ENCODE measurements at places on chromosomes 16 and 17.
A peak's percentile ranks its signal among the peaks of the same experiment; 100 is the strongest.

DNA sequence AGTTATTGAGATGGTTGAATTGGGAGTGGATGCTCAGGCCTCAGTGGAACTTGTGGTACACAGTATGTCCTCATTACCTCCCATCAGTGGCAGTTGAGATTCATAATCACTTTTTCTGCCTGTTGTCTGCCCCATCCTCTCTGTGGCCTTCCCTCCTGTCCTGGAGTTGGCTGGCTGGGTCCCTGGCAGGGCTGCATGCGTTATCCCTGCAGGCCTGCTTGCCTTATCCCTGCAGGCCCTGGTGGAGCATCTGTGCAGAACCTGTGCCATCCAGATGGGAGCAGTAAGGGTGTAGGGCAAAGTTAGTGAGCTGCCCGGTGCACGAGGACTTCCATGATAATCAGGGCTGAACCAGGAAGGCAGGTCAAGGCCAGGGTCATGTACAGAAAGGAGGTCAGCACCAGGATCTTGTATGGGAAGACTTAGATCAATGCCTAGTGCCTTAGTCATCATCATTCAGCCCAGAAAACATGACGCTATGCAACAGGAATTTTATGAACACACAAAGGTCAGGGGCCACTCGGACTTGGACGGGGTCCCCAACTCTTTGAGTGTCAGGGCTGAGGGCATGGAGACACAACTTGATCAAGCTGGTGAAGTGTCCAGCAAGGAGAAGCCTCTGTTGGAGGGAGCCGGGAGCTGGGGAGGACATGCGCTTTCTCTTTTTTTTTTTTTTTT, 47.2 kb downstream of the ABCC1 start:
- DNase-seq: no peak

- no peak for DNase-seq
Observed at GRCh38 chr17:8005357-8005756, 2.9 kb downstream of the GUCY2D start.

DNA sequence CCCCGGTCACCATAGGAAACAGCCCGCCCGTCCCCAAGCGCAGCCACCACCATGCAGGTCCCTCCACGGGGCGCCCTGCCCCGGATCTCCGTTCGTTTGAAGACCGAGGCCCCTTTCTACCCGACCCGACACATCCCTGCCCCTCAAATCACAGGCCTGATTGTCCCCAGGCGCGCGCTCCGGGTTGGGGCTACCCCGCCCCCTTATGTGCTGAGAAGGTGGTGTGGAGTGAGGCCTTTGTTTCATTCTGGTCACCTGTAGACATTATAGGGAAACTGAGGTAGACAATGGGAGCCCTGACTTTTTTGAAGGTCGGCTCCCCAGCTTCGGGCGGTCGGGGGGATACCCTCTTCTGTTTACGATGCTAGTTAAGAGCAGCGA, 763 bp upstream of the ACTG1 start:
- peak; percentile 73 for DNase-seq

DNA sequence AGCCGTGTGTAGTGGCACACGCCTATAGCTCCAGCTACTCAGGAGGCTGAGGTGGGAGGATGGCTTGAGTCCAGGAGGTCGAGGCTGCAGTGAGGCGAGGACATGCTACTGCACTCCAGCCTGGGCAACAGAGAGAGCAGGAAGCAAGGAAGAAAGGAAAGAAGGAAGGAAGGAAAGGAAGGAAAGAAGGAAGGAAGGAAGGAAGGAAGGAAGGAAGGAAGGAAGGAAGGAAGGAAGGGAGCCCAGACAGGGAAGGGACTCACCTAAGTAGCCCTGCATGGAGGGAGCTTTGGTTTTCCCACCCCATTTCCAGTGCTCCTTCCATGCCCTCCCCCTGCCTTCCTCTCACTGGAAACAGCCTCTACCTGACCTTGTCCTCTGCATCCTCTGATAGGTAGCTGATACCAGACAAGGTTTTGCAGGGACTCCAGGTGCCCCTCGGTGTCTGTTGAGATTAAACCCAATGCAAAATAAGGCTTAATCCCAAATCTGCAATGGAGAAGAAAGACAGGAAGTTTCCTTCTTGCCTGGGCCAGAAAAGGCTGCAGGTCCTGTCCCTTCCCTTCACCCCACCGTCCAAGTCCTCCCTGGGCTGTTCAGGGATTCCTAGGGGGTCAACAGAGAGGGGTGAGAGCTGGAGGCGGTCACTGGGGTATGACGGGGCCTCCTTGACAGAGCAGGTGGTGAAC, 21.5 kb upstream of the CA4 start:
- no peak for DNase-seq

GRCh38 chr17:76337413-76337777, 16.3 kb downstream of the PRPSAP1 start:
- peak; percentile 55 for DNase-seq

DNA sequence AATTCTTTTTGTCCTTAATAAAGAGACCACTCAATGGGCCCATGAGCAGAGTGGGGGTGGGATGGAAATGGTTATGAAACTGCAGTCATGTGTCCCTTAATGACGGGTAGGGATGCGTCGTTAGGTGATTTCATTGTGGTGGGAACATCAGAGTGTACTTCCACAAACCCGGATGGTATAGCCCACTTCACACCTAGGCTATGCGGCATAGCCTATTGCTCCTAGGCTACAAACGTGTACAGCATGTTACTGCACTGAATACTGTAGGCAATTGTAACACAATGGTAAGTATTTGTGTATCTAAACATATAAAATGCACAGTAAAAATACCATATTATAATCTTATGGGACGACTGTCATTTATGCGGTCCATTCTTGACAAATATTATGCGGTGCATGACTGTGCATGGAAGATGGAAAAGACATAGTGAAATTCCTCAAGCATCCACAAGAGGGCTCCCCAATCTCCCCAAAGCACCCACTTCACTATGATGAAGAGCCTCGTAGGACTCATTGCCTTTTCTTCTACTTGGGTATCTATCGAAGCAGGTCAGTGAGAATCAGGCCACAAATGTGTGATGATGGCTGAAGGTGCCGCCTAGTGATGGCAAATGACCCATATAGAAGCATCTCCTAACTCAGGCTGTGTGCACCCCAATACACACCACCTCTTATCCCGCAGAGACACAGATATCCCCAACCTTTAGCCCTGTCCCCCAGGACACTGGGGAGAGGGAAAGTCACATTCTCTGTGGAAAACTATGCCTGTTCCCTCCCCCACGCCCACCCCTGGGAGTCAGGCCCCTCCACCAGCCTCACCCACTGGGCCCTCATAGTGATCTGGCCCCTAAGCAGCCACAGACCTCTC, 43.5 kb downstream of the TBX21 start:
- DNase-seq: peak; percentile 67

DNA sequence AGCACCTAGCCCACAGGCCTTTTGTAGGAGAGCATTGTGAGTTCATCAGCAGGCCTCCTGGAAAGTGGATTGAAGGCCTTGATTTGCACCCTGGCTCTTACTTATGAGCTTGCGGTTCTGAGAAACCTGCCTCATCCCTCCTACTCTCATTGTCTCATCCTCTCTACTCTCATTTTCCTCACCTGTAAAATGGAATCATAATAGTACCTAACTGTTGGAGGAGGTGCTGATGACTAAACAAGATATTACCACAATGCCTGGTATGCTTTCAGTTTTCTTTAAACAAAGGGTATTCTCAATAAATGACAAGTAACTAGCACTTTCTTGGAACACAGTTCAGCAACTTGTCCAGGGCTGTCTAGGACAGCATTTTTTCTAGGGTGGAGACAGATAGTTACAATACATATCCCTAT, 243.1 kb upstream of the MAF start:
- DNase-seq: no peak

DNA sequence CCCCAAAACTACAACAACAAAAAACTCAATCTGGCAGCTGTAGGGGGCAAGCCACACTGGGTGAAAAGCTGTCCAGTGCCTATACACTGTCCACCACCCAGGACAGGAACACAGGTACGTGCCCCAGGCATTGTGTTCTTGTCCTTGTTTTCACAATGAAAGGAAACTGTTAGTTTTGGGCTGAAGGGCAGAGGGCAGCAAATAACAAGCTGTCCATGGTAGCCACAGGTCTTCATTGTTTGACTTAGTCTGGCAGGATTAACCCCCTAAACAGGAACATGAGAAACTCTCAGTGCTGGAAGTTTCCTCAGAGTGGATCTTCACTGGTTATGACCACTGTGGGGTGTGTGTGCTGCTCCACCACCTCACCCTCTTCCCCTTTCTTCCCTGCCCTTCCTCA, 224.6 kb upstream of the N4BP1 start:
- DNase-seq: no peak

GRCh38 chr16:4391631-4392381, 20.2 kb downstream of the VASN start:
- DNase-seq: no peak

GRCh38 chr16:3121851-3122467, 9.6 kb downstream of the ZNF205 start:
- DNase-seq: no peak

DNA sequence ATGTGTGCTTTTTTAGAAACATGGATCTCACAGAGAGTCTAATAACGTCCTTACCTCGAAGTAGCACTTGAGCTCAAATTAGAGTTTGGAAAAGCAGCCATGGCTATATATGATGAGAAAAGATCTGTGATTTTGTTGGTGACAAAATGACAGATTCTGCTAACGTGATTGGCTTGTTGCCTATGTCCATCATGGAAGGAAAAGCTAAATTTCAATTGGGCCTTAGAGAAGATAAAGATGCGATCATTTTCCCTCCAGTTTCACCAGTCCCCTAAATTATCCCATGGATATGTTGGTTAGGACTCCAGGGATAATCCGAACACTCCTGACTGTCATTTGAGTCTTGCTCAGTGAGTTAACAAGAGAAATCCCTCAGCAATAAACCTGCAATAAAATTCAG, 175.8 kb downstream of the C16orf95 start:
- no peak for DNase-seq

- DNase-seq: no peak
Observed at GRCh38 chr17:49021095-49021767, 24.0 kb downstream of the IGF2BP1 start.

DNA sequence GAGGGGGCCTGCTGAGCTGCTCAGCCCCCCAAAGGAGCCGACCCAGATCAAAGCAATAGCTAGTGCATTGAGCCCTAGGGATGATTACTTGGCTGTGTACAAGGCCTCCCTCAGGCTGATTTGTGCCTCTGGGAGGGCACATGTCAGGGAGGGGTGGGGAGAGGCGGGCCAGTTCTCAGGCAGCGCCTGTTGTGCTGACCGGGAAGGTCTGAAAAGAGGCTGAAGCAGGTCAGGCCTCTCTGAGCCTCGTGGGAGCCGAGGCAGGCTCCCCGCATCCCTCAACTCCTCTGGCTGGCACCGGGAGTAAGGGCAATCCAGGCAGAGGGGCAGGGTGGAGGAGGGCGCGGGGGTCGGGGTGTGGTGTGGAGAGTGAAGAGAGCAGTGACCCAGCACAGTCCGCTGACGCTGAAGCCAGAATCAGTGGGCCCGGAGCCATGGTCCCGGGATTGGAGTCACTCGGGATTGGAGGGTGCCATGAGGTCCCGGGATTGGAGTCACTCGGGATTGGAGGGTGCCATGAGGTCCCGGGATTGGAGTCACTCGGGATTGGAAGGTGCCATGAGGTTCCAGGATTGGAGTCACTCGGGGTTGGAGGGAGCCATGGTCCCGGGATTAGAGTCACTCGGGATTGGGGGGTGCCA, 3.0 kb downstream of the DCXR start:
- no peak for DNase-seq

DNA sequence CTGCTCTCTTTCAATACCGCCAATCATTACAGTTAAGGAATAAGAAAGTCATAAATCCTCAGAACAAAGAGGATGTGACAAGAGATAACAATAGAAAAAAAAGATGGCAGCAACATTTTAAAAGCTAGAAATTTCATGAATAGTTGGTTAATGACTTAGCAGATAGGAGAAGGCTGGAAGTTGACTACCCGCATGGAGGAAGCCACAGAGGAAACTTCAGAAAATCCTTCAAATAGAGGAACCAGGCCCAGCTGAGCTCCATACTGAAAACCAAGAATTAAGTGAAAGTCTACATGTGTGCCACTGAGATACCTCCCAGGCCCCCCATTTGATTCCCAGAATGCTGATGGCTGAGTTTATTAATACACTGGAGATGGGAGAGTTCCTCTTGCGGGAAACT, 109.3 kb downstream of the GSG1L start:
- no peak for DNase-seq

- peak; percentile 46 for DNase-seq
Observed at GRCh38 chr16:2148714-2149629, 547 bp downstream of the RAB26 start.

DNA sequence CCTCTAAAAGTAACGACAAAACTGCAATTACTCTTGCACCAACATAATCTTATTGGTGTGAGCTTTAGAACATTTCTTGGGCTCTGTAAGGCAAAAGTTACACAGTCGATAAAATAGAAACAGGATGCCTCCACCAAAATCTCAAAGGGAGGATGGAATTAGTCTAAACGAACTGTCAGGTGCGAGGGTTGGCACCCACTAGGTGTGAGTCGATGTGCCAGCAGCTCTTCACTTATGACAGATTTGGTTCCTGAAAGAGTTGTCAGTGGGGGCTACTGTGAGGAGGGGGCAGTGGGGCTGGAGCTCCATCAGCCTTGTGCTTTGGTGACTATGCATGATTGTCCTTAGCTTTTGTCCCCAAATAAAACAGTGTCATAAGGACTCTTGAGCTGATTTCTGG, 422.9 kb downstream of the TMEM114 start:
- DNase-seq: no peak

- no peak for DNase-seq
Observed at GRCh38 chr17:76417499-76418143, 33.2 kb downstream of the SPHK1 start.

DNA sequence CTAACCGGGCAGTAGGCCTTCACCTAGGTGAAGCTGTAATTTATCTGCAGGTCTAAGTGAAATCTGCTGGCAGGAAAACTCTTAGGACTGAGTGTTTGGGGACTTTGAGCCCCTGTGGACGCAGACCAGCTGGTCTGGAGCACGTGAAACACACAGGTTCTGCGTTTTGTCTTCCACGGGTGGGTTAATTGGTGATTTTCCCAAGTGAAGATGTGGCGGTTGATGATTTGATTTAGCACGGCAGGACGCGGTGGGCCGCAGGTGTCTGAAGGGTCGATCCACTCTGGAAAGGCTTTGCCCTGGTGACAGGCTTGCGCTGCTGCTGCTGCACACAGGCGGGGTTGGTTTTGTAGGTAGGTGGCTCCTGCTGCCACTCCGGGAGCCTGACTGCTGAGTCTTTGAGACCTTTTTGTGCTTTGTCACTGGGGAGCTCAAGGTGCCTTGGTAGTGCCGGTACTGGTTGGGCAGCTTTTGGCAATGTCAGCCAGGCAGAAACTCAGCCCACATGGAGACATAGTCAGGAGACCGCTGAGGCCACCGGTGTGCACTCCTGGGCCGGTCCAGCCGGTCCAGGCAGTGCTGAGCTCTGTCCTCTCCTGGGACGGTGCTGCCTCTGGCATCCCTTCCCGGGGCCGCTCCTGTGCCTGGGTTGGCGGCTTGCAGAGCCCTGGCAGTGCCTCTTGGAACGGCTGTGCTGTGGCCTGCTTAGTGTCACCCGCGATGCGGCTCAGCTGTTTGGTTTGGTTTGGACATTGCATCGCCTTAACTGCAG, 2.3 kb downstream of the BAIAP2 start:
- no peak for DNase-seq

DNA sequence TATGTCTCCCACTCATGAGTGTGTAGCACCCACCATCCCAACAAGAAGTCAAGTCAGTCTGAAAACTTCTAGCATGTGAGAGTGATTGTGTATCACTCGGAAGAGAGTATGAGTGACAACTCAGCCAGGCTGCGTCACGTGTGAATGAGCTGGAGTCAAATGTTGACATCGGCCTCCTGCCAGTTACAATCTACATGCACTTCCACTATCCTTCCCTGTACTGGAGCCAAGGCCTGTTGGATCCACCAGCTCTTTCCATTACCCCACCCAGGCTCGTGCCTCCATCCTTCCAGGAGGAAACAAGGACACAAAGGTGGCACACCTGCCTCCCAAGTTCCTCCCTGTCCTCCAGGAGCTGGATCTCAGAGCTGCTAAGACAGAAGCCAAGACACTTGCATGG, 64.5 kb downstream of the ASIC2 start:
- DNase-seq: no peak
